ENCODE measurements at places on chromosomes 3 and 15.
A peak's percentile ranks its signal among the peaks of the same experiment; 100 is the strongest.

- no peak for DNase-seq
Measured at GRCh38 chr15:90531147-90531546, 1.4 kb downstream of the CRTC3 start.

GRCh38 chr15:65576664-65577063 is 34.3 kb downstream of the INTS14 start:
- DNase-seq, result no peak

DNA sequence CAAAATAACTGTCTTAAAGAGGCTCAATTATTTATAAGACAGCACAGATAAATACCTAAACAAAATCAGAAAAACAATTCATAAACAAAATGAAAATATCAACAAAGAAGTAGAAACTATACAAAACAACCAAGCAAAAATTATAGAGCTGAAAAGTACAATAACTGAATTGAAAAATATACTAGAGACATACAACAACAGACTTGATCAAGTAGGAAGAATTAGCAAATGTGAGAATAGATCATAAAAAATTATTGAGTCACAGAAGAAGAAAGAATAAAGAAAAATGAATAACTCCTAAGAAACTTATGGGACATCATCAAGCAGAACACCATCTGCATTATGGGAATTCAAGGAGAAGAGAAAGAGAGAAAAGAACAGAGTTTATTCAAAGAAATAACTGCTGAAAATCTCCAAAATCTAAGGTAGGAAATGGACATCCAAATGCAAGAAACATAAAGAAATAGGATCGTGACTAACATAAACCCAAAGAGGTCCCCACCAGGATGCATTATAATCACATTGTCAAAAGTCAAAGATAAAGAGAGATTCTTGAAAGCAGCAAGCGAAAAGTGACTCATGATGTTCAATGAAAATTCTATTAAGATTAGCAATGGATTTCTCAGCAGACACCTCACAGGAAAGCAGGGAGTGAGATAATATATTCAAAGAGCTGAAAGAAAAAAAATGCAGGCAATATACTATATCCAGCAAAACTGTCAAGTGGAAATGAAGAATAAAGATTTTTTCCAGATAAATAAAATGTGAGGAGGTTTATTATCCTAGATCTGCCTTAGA is 85.9 kb downstream of the DCLK3 start:
- DNase-seq, result no peak

- DNase-seq, result no peak
Measured at GRCh38 chr3:42159706-42160472, 68.7 kb downstream of the TRAK1 start.

DNA sequence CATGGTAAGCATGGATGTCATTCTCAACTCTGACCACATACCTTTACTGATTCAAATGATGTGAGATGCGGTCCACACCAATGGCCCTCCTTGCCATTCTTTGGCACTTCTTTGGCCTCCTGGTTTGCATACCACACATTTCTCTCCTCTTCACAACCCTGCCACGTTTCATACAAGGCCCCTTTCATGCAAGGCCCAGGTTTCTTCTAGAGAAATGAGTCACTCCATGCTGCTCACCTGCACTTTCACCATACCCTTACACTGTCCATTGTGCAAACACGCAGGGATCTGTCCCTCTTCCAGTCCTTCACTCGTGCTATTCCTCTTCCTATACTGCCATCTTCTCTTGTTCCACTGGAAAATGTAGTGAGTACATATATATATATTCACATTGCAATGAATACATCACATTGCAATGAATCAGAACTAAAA is 24.4 kb upstream of the SLC24A5 start:
- DNase-seq, result no peak

DNA sequence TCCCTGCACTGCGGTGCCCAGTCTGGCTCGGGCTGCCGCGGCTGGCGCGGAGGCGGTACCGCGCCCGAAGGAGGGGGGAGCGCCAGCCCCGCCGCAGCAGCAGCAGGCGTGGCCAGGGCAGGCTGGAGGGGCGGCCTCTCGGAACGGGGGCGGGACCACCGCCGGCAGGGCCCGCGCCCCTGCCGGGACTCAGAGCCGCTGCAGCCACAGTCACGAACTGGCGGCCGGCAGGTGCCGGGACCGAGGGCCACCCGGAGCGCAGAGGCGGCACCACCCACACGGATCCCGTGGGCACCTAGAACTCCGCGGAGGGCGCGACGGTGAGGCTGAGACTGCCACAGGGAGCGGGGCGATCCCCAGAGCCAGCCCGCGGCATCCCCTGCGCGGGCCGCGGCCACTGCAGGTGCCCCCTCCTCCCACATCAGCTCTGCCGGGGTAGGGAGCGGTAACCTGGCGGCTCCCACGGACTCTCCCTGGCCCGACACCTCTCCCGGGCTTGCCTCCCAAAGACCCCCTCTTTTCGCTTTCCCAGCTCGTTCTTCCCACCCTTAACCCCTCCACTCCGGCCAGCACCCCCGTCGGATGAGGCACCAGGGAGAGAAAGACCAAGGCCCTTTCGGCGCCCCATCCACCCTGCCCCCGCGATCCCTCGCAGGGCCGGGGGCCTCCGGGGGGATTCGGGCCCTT is at the start of gene VWA5B2:
VWA5B2 (plus strand) TSS at position 192 of the 687 bp plus-strand sequence. CDS start 944 bp downstream, outside the sequence.
- peak; percentile 72 for DNase-seq

- DNase-seq, result peak; percentile 88
Measured at GRCh38 chr3:169147238-169148008, 516.1 kb downstream of the MECOM start.

DNA sequence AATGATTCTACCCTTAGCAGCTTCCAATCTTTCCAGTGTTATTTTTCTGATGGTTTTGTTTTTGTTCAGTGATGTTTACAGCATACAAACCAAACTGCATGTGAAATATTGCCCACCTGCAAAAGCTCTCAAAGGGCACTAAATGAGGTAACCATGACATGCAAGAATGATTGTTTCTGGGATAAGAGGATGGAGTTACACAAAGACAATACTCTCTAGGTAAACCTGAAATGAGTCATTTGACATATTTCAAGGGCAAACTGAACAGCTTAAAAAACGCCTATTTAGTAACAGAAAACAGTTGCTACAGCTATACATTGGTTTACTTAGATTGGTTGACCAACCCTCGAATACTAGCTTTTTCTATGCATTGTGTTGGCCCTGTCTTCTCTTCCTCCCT is 481.7 kb downstream of the ZPLD1 start:
- no peak for DNase-seq

GRCh38 chr15:51878446-51879386 is 49.3 kb downstream of the TMOD3 start:
- no peak for DNase-seq

DNA sequence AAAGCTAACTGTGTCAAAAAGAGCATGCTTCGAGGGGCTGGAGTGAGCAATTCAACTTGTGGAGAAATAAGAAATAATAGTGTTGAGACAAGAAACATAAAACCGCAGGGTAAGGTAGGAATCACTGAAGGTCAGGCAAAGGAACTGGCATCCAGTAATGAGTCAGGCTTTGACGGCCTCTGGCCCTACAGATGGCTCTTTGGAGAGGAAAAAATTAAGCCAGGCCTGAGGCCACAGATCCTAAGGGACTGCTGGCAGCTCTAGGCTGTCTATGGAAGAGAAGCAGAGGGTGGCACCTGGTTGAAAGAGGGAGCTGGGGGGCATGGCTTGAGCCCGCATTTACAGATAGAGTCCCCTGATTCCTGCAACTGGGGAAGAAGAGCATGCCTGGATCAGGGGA is 28.6 kb upstream of the ZSCAN2 start:
- DNase-seq, result no peak

DNA sequence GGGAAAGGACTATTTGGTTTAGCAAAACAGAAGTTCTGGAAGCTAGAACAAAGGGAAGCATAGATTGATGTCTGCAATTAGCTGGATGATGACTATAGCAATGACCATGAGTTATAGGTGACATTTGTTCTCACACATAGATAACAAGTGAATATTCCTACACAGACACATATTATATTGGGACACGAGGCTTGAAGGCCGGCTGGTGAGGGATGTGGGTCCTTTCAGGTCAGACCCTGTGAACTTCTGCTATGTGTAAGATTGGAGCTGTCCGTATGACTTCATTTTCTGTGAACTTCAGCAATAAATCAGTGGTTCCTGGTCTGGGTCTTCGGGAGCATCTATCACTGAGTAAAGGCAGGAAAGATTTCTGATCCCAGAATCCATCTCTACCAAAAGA is 253.6 kb upstream of the CFAP20DC start:
- no peak for DNase-seq

- DNase-seq, result no peak
Measured at GRCh38 chr3:30539772-30540171, 66.6 kb upstream of the TGFBR2 start.

GRCh38 chr3:180359061-180359952 is 242.7 kb upstream of the TTC14 start:
- no peak for DNase-seq

GRCh38 chr3:186032321-186032720 is 76.6 kb downstream of the ETV5 start:
- DNase-seq, result no peak

DNA sequence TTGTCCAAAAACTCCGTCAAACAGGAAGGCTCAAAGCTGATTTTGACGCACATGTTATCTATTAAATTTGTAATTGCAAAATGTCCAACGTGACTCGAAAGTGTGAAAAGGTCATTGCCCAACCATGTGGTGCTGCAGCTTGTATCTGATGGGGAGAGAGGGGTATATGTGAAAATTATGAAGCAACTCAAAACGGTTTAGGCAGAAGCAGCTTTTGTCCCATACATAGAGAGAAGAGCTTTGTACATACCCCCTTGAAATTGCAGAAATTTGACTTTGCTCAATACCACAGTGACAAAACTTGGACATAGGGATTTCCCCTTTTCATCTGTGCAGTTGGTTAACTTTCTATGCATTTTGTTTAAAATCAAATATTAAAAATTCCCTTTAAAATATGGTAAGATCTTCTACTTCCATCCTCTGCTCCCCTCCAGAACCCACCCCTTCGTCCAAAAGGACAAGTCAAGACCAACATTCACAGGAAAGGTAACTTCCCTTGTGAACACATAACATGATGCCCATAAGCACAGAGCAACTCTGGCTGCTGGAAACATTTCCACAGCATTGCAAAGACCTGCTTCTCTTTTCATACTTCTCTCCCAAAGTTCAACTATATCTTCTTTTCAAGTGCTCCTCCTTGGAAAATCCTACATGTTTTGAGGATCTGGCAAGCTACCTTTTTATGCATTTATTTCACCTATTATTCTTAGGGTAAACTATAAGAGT is 253.7 kb upstream of the THBS1 start:
- DNase-seq, result no peak

DNA sequence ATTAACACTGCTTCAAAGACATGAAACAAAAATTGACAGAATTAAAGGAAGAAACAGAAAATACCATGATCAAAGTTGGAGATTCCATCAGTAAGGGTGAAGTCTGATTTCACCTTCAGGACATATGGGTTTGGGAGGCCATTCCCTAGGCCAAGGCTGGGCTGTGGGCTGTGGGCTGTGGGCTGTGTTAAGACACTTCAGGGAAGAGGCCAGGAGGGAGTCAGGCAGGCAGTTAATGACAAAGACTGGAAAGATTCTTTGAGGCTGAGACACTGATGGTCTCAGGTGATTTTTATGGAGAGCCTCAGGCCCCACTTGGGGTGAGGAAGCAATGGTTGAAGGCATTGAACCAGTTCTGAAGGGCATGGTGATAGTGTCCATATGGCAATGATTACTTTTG is 57.5 kb downstream of the MAGEF1 start:
- DNase-seq, result no peak

DNA sequence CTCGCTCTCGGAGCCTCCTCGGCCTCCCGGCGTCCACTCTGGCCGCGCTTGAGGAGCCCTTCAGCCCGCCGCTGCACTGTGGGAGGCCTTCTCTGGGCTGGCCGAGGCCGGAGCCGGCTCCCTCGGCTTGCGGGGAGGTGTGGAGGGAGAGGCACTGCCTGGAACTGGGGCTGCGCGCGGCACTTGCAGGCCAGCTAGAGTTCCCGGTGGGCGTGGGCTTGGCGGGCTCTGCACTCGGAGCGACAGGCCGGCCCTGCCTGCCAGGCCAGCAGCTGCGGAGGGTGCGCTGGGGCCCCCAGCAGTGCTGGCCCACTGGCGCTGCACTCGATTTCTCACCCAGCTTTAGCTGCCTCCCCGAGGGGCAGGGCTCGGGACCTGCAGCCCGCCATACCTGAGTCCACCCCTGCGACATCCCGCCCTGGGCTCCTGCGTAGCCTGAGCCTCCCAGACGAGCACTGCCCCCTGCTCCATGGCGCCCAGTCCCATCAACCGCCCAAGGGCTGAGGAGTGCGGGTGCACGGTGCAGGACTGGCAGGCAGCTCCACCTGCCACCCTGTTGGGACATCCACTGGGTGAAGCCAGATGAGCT is 765.0 kb downstream of the IGSF11 start:
- no peak for DNase-seq

- no peak for DNase-seq
Measured at GRCh38 chr3:24264748-24265158, 229.9 kb downstream of the THRB start.

GRCh38 chr3:30646181-30646876 is 39.9 kb downstream of the TGFBR2 start:
- DNase-seq, result no peak

- no peak for DNase-seq
Measured at GRCh38 chr15:61205346-61205921, 23.7 kb downstream of the RORA start.

DNA sequence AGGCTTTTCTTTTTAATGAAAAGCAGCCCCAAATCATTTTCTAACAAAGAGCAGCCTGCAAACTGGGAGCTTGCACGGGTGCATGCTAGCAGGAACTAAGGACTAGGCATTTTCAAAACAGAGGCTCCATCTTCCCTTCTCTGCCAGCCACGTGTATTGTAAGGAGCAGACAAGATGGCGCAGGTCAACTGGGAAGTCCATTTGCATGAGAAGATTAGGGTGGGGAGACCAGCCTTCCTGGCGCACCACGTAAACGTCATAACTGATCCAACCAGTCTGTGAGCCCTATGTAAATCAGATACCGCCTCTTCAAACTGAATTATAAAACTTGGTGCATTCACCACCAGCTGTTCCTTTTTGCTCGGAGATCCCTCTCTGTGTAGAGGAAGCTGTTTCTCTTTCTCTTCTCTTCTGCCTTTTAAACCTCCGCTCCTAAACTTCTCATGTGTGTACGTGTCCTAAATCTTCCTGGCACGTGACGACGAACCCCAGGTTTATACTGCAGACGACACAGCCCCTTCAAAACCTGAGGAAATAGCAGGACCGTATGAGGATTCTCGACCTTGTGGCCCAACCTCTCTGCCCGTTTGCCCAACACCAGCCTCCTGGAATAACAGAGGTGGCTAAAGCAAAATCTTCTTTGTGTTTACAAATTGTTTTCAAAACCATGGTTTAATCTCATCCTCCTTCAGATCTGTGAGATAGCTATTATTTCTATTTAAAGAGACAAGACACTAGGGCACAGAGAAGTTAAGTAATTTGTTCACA is 26.4 kb upstream of the SLC30A4 start:
- no peak for DNase-seq

GRCh38 chr15:29672923-29673809 is 149.1 kb downstream of the TJP1 start:
- no peak for DNase-seq

GRCh38 chr3:52374173-52374572 is 58.1 kb downstream of the DNAH1 start:
- no peak for DNase-seq

GRCh38 chr3:46096336-46096735 is 69.1 kb upstream of the XCR1 start:
- no peak for DNase-seq

Measured in NCI-H2107 (cell line).